ENCODE measurements at places on chromosomes 6 and 20.

DNA sequence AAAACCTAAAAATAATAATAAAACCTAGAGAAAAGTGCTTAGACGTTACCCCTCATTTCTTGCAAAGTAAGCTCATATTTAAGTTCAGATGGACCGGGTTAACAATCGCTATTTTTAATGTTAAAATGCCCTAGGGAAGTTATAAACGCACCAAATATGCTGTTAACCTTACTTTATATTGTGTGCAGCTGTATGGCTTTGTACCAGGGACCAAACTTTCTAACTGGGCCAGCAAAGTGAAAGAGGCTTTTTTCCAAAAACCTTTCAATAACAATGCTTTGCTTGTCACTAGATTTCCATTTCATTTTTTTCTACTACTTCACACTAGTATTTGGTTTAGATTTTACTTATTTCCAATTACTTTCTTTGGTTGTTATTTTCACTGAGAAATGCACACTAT, 248.5 kb downstream of the FOXC1 start:
- DNase-seq = no peak

GRCh38 chr6:30840935-30841643, 43.2 kb upstream of the DDR1 start:
- DNase-seq = no peak

GRCh38 chr20:33846291-33846935, 35.3 kb downstream of the CHMP4B start:
- no peak for DNase-seq

DNA sequence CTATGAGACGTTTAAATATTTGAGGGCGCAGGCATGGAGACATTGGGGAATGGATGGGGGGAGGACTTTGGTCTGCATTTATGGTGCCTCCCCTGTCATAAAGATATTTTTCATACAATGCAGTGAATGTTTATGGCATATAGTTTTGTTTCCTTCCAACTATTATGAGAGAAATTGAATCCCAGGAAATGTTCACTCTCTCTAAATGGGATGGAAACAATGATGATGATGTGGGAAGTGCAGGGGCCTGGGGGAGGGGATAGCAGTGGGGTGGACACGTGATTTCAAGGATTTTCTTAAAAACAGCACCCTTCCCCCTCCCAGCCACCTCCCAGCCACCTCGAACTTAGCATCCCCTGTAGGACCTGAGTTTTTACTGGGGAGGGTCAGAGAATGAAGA, 69.9 kb downstream of the TOX2 start:
- no peak for DNase-seq

DNA sequence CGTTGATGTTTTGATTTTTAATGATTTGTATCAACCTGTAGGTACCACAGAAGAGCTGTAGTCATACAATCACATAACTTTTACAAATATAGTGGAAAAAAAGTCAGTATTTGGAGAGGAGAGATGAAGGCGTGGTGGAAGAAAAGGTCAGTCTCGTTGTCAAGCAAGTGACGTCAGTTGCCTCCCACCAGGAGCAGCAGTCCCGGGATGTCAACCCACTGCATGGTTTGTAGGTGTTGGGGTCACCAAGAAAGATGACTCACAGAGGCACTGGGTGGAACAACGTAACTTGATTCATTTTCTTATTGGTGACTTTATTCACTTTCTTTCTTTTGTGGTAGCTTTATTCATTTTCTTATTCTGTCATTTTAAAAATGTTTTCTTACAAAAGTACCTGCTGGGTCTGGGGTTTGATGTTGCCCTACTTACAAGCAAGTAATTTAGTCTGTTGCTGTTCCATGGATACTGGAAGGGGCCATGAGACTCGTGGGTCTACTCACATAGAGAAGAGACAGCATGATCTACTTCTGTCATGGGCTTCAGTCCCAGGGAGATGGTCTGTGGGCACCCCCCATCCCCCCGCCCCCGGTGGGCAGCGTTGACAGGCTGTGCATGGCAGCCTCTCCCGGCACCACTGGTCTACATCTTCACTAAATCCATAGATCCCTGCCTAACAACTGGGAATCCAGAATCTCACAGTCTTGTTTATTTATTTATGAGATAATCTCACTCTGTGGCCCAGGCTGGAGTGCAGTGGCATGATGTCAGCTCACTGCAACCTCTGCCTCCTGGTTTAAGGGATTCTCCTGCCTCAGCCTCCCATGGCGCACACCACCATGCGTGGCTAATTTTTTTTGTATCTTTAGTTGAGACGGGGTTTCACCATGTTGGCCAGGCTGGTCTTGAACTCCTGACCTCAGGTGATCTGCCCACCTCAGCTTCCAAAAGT, 36.4 kb upstream of the SYNJ2 start:
- no peak for DNase-seq

DNA sequence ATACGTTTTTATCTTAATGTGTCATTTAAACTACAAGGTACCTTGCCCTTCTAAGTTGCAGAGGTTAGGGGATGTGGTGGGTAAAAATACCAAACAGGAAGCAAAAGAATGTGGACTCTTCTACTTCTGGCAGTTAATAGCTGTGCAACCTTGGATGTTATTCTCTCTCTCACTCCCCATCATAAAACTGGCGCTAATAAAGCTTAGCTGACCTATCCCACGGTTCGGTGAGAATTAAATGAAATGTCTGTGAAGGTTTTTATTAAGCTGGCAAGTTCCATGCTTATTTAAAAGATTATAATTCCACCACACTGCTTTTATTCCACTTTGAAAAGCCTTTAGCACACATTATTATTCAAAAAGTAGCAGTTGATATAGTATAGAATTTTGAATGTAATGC, 127.8 kb upstream of the SLC22A23 start:
- no peak for DNase-seq
